Left forelimb (tissue), 1 donor: ENCODE measurements at places on chromosomes 12 and 14.
A peak's percentile ranks its signal among the peaks of the same experiment; 100 is the strongest.

DNA sequence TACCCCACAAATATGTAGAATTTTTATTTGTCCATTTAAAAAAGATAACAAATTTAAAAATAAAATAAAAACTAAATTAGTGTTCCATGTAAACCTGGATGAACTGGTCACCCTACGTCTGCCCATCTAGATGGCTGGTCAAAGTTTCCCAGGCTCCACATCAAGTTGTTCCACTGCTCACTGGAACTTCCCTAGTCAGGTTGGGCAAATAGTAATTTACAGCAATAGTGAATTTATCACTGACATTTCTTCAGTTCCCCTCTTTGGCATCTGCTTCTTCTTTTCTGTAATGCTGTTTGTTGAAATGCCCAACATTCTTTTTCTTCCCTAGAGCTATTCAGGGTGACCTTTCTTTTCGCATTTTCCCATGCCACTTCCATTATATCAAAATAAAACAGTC lies 272.7 kb upstream of the BTG1 start:
- DNase-seq, result no peak

DNA sequence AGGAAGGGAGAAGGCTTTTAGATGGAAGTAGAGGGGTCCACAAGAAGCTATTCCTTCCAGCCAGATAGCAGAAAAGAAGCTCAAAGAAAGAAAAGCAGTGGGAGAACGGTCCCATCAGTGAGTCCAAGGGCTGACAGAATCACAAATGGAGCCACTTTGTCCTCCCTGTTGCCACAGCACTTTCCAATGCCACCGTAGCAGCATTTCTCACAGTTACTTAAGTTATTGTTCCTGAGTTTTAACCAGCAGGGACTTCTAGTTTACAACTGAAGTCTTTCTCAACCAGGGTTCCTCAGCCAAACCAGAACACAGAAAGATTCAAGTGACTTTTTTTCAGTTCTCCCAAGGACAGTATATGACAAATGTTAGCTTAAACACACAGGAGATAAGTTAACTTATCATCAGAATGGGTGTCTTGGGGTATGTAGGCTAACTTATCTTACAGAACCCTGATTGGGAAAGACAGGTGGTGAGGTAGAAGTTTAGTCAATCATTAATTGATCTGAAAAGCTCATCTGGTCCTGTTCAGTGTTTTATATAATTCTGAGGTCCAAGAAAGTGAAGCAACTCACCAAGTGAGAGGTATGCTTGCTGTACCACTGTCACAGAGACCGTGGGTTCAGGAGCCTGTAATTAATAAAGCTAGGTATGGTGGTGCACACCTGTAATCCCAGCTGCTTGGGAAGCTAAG lies 7.0 kb downstream of the GATC start:
- DNase-seq, result no peak

GRCh38 chr12:120847814-120848213 lies 56.3 kb downstream of the SPPL3 start:
- no peak for DNase-seq

DNA sequence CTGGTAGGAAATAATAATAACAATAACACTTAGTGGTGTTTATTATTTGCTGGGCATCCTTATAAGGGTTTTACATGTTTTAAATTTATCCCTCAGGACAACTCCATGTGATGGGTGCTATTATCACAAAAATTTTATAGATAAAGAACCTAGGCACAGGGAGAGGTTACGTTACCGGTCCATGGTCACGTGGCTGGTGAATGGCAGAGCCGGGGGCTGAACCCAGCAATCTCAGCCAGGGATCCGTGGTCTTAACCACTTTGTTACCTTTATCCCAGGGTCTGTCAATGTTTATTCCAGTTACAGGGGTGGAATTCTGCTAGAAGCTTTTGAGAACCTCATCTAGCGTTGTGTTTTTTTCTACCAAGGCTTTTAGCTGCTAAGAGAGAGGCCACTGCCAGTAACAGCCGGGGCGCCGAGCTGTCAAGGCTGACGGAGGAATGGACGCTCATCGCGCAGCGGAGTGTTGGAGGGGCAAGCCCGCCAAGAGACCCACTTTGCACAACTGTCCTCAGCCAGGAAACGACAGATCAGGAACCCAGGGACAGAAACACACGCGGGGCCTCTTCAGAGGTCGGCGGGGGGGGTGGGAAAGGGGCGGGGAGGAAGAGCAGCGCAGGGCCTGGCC lies 418 bp downstream of the AMN1 start:
- no peak for DNase-seq

DNA sequence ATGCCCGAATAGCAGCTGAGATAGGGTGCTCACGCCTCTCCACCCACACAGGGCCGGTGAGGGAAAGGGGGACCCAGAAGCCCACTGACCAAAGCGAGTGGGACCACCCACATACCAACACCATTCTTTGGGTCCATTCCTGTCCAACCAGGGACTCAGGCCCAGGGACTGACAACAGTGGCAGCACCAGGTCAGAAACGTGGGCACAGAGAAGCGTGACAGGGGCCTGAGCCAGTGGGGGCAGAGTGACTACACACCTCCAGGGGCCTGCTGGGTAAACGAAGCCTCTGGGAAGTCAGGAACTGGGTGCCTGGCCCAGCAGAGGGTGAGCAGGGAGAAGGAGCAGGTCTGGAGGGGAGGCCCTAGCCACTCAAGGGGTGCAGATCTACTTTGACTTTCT lies 13.7 kb downstream of the SPRYD3 start:
- peak; percentile 61 for DNase-seq

DNA sequence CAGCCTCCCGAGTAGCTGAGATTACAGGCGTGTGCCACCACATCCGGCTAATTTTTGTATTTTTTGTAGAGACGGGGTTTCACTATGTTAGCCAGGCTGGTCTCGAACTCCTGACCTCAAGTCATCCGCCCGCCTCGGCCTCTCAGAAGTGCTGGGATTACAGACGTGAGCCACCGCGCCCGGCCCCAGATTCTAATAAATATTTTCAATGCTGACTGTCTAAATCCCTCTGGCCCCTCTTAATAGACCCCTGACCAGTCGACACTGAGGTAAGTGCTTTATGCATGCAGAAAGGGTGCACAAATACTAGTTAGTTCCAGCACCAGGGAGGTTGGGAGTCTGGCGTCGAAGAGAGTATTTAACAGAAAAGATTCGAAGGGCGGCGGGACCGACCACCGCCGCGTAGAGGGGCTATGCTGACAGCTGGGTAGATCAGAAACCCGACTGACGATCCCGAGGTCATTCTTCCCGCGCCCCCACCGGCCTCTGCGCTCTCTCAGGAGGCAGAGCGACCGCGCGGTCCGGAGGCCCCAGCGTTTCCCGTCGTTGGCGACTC lies 1.1 kb upstream of the SPATS2 start:
- DNase-seq, result no peak

DNA sequence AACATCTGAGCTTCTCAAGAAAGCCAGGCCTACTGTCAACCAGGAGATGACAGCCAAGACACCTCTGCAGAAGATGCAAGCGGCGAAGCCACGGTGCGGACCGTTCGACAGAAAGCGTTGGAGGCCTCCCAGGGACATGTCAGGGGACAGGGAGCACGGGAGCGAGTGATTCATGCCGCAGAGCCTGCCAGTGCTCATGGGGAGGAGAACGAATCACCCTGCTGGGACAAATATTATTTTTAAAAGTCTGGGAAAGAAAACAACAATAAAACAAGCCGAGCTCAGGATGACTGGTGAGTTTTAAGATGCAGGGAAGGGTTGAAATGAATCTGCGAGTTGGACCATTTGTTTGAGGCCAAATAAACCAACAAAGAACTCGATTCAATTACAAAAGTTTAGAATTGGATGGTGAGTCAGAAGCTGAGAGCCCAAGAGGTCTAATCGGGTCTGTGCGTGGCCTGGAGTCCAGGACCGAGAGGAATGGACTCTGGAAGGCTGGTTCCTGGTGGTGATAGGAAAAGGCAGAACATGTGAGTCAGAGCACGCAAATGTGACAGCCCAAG lies 91.0 kb downstream of the RBM19 start:
- no peak for DNase-seq

DNA sequence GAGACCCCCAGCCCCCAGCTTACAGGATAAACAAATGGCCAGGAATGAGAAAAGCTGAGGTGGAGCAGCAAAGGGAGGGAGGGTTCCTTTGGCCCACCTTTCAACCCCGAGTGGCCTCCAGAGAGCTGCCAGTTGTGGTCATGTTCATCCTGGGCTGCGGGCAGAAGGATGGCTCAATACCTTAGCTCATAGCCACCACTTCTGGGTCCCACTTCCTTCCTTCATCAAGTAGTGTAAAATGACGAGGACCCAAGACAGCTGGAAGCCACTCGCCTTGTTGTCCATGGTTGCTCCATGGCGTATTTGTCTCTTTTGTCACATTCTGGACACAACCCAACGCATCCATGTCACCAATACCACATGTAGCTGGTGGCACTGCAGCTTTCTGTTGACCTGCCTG lies 24.2 kb downstream of the CRACR2A start:
- no peak for DNase-seq

- DNase-seq, result no peak
Measured at GRCh38 chr12:111312708-111313107, 56.2 kb downstream of the PHETA1 start.

- DNase-seq, result no peak
Measured at GRCh38 chr12:65593239-65593701, 231.0 kb upstream of the HMGA2 start.

GRCh38 chr12:49792181-49792970 lies 35.8 kb downstream of the NCKAP5L start:
- DNase-seq, result no peak

- DNase-seq, result no peak
Measured at GRCh38 chr14:73797543-73798265, 53.9 kb upstream of the PTGR2 start.

DNA sequence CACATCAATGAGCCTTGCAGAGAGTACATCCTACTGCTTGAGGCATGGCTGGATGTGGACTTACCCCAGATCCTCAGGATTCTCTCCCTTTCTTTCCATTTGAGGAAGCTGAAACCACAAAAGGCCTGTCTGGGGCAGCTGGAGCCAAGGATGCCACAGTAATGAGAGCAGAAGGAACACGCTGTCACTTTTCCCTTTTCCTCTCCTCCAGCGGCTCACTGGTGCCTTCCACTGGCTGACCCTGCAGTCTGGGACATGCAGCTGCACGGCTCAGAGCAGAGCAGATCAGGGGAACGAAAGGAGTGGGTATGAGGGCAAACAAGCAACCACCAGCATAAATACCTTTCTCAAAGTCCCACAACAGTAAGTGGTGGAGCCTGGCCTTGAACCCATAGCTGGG lies 78.2 kb downstream of the GAS2L3 start:
- DNase-seq, result peak; percentile 40

DNA sequence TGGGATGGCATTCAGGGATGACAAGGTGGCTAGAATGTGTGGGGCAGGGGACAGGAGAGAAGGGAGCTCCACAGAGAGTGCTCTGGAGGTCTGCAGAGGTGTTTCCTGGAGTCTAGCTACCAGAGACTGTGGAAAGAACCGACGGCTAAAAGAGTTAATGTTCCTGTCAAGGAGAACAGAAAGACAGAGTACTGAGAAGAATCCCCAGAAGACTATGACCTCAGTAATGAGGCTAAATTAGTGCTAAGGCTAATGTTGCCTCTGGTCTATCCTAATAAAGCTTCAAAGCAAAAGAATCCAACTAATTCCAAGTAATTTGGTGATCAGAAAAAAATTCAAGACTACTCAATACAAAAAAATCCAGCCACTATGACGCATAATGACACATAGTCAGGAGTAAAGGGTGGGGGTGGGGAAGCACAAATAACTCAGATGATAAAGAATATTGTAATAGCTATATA lies 44.7 kb downstream of the FERMT2 start:
- DNase-seq, result no peak

DNA sequence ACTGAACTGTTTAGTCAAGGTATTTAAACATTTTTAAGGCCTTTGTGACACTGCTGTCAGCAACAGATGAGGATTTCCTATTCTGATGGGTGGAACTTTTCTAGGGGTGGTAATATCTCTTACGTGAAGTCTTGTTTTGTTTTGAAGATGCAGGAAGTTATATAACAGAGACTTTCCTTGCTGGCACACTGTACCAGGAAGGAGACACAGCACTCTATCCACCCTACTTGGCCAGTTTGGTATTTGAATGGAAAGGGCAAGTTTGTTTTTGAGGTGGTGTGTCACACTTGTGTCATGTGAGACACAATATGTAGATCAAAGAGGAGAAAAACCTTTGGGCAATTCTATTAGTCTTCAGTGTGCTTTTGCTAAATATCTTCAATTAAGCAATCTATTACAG lies 51.6 kb upstream of the SRP54 start:
- no peak for DNase-seq

GRCh38 chr14:77416836-77417235 lies 6.5 kb downstream of the NOXRED1 start:
- DNase-seq, result no peak

GRCh38 chr14:59346796-59347510 lies 118.2 kb downstream of the GPR135 start:
- no peak for DNase-seq

DNA sequence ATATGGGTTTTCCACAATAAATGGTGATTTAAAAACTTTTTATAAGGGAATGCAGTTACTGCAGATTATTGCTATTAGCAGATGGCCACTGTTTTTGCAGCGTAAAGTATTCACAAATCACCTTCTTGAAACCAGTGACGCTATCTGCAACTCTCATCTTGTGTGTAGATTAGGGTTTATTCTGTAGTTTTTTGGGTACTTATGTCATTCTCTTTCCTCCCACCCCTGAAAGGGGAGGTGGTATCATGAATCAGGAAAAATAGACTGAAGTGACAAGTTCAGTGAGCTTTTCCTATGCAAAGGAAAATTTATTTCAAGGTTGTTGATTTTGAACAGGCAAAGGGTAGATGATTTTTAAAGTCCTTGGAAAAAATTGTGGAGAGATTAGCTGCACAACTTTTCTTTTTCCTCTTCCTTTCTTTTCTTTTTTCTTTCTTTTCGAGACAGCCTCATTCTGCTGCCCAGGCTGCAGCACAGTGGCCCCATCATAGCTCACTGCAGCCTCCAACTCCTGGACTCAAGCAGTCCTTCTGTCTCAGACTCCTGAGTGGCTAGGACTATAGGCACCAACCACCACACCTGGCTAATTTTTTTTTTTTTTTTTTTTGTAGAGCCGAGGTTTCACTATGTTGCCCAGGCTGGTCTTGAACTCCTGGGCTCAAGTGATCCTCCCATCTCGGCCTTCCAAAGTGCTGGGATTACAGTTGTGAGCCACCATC lies 1.6 kb downstream of the FRS2 start:
- no peak for DNase-seq

DNA sequence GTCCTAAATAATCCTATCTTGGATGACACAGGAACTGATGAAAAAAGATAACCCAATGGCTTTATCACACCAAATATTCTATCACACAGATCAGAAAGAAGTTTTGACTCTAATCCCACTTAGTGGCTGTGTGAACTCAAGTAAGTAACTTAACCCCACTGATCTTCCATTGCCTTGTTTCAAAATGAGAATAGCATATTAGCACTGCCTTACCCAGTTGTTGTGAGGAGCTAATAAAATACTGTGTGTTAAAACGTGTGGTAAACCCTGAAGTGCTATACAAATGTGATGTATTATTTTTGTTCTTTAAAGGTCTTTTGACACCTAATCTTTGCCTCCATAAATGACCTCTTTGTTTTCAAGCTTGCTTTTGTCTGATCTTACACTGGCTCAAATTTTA lies 60.9 kb upstream of the ARID2 start:
- no peak for DNase-seq
